AG09309 (cell line): ENCODE measurements at places on chromosomes 6 and 20.

- DNase-seq: no peak
Measured at GRCh38 chr6:138509371-138509770, 10.1 kb upstream of the NHSL1 start.

GRCh38 chr20:21693322-21693721 is 12.1 kb upstream of the PAX1 start:
- DNase-seq: no peak

DNA sequence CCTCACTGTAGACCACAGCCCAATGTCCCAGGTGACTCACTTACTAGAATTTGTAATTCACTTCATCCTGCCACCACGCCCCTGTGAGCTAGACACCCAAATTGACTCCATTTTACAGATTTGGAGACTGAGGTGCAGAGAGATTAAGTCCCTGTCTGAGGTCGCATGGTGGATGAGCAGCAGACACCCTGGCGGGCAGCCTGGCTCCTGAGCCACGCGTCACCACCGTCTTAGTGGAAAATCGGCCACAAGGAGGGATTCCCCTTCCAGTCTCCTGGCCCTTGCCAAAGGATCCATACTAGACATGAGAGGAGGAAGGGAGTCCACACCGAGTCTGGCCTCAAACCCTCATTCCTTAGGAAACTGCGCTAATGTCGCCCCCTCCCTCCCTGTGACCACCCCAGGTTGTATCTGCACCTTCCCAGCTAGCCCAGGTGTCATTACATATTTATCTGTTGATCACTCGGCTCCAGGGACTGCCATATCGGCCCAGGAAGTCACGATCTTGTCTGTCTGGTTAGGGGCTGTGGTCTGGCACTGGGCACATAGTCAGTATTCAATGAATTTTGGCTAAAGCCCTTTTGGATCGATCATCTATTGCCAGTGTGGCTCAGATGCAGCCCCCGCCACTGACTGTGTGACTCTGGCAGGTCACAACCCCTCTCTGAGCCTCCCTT is 25.7 kb upstream of the PTGIS start:
- DNase-seq: no peak

GRCh38 chr6:45175272-45175671 is 152.9 kb upstream of the RUNX2 start:
- no peak for DNase-seq

DNA sequence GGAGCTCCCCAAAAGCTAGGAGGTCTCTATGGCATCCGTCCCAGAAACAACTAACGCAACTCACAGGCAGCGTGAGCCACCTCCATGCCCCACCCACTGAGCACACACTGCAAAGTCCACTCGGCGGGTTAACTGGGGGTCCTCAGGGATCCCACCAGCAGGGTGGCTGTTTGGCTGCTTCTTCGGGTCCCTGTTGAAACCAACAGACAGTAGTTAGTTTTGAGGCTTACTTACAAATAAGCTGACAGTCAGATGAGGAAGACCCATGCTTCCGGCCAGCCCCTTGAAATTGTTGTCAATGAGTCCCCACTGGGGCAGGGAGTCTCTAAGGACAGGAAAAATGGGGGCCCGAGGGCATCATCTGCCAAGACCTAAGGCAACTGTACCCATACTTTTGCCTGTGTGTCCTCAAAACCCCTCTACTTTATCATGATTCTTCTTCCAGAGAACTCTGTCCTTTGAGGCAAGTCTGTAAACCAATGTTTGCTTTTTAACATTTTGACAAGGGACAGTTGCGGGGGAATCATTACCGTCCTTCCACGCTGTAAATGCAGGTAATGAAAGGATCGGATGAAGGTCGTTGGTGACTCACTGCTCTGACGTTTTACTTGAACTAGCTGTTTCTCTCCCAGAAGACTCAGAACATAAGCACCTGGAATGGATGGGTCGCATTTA is 2.2 kb upstream of the PCK1 start:
- no peak for DNase-seq
